ENCODE measurements at places on chromosomes 16 and 17.

DNA sequence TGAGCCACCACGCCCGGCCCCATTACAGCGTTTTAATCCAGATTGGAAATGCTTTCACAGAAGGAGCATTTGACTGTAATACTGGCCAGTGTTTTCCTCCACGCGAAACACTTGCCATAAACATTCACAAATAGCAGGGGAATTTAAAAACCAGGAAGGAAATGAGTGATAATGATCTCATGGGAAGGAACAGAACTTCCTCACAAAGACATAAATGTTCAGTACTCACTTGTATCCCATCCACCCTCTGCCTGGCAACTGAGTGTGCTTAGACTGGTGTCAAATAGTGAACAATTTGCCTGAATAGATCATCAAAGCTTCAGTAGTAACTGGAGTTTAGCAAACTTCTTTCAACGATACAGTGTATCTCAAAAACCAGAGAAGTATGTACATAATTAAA, 54.1 kb downstream of the PSMD12 start:
- DNase-seq: no peak

DNA sequence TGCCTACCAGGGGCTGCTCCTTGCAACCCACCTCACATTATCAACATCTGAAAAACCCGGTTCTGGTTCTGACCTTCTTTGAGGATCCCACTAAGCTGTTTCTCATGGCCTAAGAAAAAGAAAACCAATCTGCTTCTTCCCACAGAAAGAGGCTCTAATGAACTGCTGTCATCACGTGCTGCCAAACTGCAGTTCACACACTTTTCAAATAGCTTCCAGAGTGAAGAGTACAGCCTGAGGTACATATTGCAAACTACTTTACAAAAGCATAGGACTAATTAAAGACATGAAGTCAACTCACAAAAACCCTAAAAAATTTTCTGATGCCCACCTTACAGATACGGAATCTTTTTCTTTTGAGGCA, 36.7 kb downstream of the SMG6 start:
- DNase-seq: no peak

GRCh38 chr17:31724619-31725018, 134.4 kb downstream of the COPRS start:
- no peak for DNase-seq

DNA sequence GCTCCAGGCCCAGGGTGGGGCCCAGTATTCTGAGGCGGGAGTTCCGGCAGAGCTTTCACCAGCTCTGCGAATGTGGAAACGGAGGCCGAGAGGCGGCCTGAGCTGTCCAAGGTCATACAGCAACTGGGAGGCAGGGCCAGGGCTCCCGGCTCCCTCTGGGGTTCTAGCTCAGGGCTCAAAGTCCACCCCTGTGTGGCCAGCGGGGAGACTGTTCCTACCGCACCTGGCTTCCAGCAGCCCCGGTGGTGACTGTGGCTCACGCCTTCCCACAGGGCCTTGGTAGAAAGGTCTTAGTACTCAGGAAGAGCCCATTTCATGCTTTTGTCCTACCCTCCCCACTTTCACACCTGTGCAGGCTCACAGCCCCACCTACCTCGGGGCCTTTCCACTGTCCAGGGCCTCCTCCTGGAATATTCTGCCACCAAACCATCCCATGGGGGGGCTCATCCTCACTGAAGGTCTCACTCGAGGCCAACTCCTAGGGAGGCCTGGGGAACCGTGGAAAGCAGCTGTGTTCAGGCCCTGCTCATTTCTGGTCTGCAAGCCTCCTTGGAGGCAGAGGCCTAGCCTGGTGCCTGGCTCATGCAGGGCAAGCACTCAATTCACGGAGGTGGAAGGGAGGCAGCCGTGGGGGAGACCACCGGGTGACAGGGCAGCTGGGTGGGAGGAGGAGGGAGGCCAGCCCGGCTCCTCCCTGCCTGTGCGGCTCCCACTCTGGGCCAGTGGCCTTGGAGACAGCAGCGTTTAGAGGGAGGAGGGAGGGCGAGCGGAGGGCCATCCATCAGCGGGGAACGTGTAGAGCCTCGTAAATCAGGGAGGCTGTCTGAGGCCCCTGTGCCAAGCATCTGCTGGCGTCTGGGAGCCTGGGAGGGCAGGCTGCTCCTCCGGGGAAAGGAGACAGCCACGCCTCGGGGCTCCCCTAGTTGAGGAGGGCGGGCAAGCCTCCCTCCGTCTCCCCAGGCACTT, 12.7 kb upstream of the DOC2B start:
- DNase-seq: peak; percentile 7

- DNase-seq: no peak
These were observed 67.7 kb downstream of the CYLD start for GRCh38 chr16:50809561-50809960.

GRCh38 chr16:10493276-10493675, 87.1 kb downstream of the EMP2 start:
- no peak for DNase-seq

- DNase-seq: no peak
These were observed 11.6 kb upstream of the RMI2 start for GRCh38 chr16:11333702-11334101.

GRCh38 chr16:1048442-1049112, 24.0 kb upstream of the SSTR5 start:
- DNase-seq: peak; percentile 34

- DNase-seq: peak; percentile 45
These were observed 1.3 kb downstream of the TIMP2 start for GRCh38 chr17:78923660-78924453.

DNA sequence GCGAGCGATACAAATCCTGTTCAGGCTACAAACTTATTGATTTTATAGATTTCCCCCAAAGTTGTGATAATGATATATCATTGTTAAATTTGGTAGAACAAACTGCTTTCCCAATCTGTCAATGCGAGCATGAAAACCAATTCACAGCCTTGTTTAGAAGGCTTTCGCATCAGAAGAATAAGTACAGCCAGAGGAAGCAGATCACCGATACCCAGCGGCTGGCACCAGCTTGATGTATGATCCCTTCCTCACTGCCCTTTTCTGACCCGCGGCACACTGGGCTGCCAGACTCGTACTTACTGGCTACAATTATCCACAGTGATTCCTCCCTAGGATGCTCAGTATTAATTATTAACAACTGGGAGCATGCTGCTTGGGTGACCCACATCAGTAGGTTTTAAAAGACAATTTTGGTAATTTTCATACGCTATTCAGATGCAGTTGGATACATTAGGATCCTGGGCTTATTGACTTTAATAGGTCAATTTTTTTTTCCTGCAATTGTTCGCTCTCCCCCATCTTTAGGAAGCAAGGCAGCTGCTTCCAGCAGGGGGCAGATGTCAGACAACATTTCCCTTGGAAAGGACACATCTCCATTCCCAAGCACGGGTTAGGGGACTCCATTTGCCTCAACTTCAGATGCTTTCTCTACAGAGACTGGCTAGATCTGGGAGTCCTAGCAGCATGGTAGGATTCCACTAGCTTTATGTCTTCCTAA, 582.7 kb upstream of the PSMD7 start:
- no peak for DNase-seq

- no peak for DNase-seq
These were observed 520.0 kb upstream of the CDH11 start for GRCh38 chr16:65641762-65642289.

DNA sequence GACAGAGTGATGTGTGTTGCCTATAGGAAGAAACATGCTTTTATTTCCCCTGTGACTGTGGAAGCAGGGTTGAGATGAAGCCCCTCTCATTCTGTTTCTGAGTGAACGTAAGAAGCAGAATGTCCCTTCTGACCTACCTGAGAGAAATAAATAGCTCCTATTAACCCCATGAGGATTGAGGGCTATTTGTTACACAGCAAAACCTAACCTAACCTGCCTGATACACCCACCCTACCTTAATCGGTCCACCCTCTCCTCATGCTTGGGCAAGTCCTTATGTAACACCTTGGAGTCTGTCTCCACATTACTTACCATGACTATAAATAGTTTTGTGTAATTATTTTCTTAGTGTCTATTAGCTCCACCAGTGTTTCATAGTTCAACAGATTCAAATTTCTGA, 41.9 kb downstream of the SALL1 start:
- DNase-seq: no peak

- peak; percentile 89 for DNase-seq
These were observed at the start of gene MAFG for GRCh38 chr17:81927653-81928543. Gene MAFG (minus strand): TSS chr17:81927735. CDS start chr17:81923185, 4,550 bp downstream.

DNA sequence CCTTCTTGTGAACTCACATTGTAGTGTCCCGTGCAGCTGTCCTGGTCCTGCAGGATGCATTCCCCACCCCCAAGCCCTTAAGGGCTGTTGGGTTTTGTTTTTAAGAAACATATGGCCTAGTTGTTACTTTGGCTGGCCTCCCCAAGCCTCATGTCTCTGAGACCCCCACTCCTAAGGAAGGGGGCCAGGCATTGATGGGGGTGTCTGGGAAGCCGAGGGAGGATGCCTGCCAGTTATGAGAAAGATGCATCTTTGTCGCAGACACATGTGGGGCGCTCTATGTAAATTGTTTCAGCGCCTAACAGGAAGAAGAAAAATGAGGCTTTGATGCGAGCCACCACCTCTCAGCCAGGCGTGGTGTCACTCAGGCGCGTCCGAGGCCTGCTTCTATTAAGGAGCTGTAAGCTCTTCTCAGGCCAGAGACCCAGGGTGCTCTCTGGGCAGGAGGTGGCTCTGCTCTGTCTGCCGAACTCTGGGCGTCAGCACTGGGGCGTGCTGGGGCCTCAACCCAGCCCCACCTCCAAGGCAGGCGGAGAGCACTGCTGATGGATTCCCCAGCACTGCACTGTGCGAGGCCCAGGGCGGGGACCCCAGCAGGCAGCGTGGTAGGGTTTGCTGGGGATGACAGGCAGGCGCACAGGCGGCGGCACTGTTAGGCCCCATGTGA, 70.6 kb downstream of the SREBF1 start:
- DNase-seq: no peak

DNA sequence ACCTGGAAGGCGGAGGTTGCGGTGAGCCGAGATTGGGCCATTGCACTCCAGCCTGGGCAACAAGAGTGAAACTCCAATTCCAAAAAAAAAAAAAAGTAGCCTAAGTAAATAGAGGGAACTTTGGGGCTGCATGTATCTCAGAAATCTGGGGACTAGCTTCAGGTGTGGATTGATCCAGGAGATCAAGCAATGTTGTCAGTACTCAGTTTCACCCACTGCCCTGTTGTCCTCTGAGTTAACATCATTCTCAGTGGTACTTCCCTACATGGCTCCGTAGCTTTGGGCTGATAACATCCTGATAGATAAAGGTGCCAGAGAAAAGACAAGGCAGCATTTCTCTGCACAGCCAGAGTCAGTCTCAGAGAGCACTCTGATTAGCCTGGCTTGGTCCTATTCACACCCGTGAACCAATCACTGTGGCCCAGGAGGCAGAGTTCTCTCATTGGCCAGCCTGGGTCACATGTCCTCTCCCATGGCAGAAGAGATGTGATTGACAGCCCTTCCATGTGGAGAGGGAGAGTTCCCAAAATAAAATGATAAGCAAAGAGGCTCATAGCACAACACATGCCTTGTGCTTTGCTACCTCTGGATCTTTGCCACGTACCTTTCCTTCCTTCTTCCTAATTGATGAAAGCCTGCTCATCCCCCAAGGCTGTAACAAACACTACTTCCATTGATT, 99.6 kb downstream of the ABCC1 start:
- no peak for DNase-seq

DNA sequence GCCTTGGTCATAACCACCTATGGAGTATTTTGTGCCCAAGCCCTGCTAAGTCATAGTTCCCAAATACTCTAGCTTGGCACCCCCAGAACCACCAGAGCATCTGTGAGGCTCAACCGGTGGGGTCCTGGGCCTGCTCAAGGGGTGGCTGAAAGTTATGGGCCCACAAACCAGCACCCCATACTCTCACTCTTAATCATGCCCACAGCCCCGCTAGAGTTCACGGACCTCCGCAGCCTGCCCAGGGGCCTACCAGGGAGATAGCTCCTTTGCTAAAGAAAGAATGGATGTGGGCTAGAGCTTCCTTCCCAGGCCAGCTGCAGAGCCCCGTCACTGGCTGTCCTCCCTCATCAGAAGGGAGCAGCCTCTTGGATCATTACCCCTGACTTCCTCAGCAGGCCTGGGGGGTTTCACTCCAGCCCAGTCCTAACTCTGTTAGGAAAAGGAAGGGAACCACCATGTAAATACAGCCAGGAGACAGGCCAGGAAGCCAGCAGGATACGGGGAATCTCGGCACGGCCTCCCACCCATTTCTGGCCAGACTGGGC, 1.4 kb downstream of the GIT1 start:
- peak; percentile 8 for DNase-seq

GRCh38 chr16:2244301-2244700, 7.1 kb downstream of the ECI1 start:
- no peak for DNase-seq

DNA sequence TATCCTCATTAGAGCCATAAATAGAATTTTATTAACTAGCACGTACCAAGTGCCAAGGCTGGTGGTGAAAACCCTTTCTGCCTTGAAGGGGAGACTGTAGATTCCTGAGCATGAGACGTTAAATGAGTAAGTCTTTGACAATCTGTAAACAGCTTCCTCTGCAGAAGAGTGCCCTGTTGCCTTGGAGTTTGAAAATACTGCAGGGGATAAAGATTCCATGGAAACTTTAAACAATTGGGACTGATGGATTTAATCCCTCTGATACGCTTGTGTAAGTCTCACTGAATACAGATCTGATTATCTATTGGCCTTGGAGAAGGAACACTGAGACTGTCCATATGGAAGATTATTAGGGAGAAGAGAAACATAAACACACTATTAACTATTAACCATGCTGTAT, 1053.4 kb upstream of the RBFOX1 start:
- DNase-seq: no peak

GRCh38 chr17:17167986-17168385, 38.1 kb downstream of the PLD6 start:
- no peak for DNase-seq

DNA sequence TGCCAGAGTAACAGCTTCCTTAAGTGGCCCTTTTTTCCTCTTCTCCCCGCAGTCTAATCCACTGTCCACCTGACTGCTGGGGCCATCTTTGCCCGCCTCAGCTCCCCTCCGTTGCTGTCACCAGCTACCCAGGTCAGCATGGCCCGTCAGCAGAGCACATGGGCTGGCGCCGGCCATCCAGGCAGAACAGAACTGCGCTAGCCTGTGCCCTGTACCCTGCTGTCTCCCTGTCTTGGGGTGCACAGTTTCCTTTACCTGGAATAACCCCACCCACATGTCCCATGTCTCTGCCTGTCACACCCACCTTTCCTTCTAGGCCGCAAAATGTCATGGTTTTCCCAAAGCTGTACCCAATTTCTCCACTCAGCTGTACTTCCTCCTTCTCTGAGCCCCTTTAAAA, 55.7 kb downstream of the GNAO1 start:
- DNase-seq: no peak
